Stimulated activated CD4-positive, alpha-beta T cell treated with anti-CD3 and anti-CD28 coated beads, Interleukin-15, amount 100 ng/mL, for 24 hours (primary cell): ENCODE measurements at places on chromosomes 6 and 20.

DNA sequence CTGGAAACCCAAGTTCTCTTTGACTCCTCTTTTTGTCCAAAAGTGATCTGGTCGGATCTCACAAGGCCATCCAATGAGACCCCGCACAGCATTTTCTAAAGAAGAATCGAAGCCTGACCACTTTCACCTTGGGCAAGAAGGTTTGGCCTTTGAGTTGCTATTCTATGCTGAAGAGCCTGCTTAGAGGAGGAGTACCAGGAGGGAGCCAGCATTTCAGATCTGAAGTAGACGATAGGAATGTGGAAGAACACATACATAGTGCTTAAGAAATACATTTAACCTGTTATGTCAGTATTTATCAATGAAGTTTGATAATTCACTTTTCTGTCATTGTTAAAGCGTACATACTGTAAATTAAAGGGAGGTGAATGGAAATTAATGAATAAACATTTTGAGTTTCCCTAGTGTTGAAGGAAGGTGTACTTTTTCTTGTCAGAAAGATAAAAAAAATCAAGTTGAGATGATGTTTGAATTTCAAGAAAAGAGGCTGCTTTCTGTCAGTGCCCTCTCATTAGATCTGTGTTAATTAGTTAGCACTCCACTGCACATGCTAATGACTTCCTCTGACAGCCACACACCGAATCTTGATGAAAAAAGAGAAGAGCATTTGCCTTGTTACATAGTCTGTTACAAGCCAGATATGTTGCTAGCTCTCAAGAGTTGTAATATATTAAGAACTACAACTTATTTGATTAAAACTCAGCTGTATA, 10.9 kb upstream of the TDRD6 start:
- no peak for DNase-seq

GRCh38 chr6:155158030-155158843, 105.6 kb upstream of the CLDN20 start:
- DNase-seq, result no peak

DNA sequence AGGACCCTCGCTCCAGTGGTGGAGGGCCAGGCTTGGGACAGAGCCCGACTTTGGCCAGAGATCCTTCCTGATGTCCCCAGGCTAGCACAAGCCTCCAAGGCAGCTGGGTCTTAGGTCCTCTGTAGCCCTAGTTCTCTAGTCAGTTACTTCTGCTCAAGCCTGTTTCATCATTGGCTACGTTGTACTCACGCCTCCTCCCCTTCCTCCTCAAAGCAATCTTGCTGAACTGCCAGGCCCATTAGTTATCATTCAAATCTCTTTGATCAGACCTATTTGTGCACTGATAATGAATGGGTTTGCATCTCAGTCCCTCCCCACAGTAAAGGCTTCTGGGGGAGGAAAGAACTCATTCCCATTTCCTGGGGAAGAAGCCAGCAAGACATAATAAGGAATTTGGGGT, 256.8 kb downstream of the NFATC2 start:
- no peak for DNase-seq

- no peak for DNase-seq
Observed at GRCh38 chr6:37459981-37460800, 27.2 kb downstream of the CMTR1 start.

DNA sequence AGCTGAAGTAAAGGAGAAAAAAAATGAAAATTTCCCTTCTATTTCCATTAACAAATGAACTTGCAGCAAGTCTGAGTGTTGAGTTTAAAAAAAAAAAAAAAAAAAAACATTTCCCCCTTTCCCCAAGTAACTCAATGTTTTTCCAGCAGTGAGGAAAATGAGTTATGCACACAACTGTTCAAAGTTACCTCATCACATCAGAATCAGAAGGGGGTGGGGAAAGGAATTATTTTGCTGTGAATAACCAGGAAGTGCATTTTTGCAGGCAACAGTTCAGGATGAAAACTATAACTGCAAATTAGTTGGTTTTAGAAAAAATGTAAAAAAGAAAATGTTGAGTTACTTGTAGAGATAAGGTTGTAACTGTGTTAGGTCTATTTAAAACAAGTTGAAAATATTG, 568.9 kb upstream of the CITED2 start:
- no peak for DNase-seq

DNA sequence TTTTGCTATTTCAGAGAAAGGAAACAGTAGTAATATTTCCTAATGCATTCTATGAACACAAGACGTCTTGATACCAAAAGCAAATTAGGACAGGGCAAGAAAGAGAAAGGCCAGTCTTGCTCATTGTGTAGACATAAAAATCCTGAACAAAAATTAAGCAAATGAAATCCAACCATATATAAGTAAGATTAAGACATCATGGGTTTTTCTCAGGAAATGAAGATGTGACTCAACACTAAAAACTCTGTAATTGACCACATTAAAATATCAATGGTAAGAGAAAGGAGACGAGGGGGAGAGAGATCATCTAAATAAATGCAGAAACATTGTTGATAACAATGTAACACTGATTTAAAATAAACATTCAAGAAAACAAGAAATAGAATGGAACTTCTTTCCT, 205.4 kb downstream of the SOD2 start:
- DNase-seq, result no peak

- DNase-seq, result no peak
Observed at GRCh38 chr20:51061418-51062045, 38.6 kb upstream of the KCNG1 start.

DNA sequence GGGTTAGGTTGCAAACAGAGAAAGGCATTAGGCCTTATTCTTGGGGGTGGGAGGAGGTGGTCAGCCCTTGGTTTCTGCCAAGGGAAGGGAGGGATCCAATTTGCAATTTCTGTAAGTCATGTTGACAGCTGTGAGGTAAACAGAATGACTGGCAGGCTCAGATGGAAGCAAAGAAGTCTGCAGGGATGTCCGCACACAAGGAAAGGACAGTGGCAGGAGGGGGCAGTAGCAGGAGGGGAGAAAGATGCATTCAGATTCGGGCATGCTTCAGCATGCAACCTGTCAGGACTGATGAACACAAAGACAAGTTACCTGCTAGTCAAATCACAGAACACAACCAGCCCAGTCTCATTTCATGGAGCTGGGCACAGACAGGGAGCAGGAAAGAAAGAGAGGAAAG, 217.9 kb upstream of the FOXA2 start:
- DNase-seq, result no peak

DNA sequence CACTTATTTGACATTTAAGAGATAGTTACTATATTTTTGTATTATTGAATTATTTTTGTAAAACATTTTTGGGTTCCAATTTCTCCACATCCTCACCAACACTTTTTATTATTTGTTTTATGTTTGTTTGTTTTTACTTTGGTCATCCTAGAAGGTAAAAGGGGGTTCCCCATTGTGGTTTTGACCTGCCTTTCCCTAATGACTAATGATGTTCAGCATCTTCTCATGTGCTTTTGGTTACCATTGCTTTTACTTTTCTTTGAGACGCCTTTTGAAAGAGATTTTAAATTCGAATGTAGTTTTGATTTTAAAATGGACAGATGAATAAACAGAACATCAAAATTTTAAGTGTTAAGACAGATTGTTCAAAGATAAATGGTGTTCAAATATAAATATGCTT, 46.9 kb downstream of the AK9 start:
- DNase-seq, result no peak

DNA sequence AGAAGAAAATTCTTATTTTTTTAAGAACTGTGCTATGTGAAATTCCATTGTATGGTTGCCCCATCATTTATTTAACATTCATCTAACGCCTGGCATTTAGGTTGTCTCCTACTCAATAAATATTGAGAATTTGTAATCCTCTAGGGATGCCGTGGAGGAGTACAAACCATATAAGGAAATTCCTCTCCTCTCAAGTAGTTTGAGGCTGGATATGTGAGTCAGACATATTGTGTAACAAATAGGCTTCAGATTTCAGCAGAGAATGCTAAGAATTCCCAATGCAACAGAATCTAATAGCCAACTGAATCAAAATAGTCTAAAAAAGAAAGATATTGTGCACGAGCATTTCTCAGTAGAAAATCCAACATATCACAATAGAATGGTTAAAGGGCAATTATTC, 174.7 kb downstream of the OTOR start:
- no peak for DNase-seq

DNA sequence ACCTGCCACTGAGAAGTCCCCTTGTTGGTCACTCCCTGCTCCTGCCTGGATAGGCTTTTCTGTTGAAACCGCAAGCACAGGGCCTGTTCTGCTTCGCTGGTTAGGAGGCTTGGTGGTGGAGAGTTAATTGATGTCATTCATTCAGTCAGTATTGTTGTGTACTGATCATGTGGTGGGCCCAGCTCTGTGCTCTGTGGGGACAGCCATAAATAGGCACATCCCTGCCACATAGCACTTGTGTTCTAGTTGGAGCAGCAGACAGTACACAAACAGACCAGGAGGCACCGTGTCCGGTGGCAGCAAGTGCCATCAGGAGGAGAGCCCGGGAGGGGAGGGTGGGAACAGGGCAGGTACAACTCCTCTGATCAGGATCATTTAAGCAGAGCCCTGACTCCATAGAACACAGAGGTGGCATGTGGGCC, 155.2 kb upstream of the INSM1 start:
- no peak for DNase-seq

DNA sequence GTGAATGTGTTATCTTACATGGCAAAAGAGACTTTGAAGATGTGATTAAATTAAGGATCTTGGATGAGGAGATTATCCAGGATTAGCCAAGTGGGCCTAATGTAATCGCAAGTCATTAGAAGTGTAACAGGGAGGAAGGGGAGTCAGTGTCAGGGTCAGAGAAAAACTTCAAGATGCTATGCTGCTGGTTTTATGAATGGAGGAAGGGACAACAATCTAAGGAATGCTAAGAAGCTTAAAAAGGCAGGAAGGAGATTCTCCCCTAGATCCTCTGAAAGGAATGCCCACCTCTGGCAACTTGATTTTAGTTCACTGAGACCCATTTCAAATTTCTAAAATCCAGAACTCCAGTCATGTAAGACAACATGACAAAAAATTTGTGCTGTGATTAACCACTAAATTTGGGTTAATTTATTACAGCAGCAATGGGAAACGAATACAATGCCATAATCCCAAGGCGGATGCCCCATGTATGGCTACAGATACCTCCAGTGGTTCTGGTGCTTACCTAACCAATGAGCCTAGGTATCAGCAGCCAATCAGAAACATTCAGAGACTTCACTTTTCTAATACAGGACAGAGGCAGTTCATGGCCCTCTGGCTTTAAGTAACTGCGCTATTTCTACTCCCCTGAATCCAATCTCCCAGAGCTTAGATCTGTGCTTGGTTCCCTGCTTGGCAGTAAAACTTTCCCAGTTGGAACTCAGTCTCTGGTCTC, 3.6 kb upstream of the TAAR8 start:
- no peak for DNase-seq

DNA sequence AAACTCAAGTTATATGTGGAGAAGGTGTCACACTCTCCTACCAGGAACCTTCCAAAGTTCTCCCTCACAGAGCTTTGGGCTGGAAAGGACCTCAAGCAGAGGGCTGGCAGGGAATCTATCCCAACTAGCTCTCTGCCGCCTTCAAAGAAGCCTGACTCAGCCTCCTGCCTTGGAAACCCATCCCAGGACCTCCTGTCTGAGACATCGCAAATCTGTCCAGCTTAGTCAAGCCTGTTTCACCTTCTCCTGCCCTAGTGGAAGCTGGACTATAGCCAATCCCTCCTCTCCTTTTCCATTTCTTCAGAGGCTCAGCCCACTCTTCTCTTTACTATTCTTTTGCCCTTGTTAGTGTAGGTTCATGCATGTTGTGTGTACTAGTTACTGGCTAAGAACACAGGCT, 48.2 kb upstream of the FOXP4 start:
- no peak for DNase-seq

DNA sequence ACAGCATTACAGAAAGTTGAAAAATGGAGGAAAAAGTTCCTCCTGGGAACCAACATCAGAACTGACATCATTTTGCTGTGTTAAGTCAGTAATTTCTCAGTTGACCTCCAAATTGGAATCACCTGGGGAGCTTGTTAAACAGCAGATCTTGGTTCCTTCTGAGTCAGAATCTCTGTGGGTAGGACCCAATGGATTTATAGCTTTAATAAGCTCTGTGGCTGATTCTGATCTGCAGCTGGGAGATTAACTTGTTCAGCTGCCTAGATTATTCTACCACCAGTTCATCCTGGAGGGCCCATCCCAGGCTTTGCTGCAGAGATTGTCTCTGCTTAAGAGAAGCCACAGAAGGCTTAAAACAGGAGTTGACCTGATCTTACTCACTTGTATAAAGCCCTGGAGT, 90.7 kb upstream of the POPDC3 start:
- no peak for DNase-seq
